HS-5 (cell line): ENCODE measurements at places on chromosomes 5 and 9.

GRCh38 chr5:73135429-73136054 lies 15.2 kb downstream of the TMEM171 start:
- no peak for DNase-seq

GRCh38 chr9:124800306-124801259 lies 23.6 kb downstream of the OLFML2A start:
- no peak for DNase-seq

DNA sequence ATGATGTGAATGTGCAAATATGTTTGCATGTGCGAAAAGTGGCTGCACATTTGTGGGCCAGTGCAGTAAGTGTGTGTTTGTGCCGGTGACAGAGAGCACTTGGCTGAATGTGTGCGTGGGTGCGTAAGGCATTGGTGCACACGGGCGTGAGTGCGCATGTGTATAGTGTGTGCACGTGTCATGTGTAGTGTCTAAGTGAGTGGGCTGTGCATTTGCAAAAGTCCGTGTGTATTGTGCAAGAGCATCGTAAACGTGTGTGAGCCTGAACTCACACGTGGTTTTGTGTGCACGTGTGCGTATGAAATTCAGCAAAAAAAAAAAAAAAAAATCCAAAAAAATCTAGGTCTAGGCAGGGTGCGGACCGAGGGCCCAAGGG lies 6.5 kb upstream of the EBF1 start:
- no peak for DNase-seq

GRCh38 chr9:30010691-30011090 lies 2373.8 kb upstream of the ACO1 start:
- DNase-seq = no peak

- DNase-seq = peak; percentile 96
These were observed 74.9 kb upstream of the NIPAL4 start for GRCh38 chr5:157384971-157385709.

DNA sequence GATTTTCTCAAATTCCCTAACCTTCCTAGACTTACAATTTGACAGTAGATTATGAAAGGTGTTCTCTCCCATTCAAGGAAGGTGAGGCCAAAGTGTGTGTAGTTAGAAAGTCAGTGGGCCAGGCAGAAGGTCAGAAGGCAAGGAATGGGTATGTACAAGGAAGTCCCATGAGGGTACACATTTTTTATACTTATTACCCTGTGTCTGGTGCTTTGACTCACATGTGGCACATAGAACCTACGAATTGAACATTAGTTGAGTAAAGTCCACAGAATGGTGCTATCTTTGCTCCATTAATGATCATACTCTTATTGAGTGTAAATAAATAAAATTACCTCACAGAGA lies 55.4 kb downstream of the IQGAP2 start:
- DNase-seq = no peak
